Psoas muscle (tissue), 8 donors: ENCODE measurements at places on chromosomes 1 and 21. TPM values are rescaled to one million over a fixed set of nuclear protein-coding genes. Genes with fewer than 3 reads are reported as not detected.

GRCh38 chr21:39863111-39863510 is 4.1 kb upstream of the PCP4 start:
- no peaks in the 10 kb centered on the region for H3K36me3 ChIP-seq
- no peak for DNase-seq
- no peaks in the 10 kb centered on the region for H3K4me1 ChIP-seq
- H3K27ac ChIP-seq, result no peak overlapping the region
- no peaks in the 10 kb centered on the region for H3K27me3 ChIP-seq

- no peaks in the 10 kb centered on the region for H3K36me3 ChIP-seq
- no peak overlapping the region for H3K27ac ChIP-seq
- H3K4me1 ChIP-seq, result no peaks in the 10 kb centered on the region
- no peak for DNase-seq
These were observed 36.7 kb upstream of the MTF2 start for GRCh38 chr1:93042187-93043056.

DNA sequence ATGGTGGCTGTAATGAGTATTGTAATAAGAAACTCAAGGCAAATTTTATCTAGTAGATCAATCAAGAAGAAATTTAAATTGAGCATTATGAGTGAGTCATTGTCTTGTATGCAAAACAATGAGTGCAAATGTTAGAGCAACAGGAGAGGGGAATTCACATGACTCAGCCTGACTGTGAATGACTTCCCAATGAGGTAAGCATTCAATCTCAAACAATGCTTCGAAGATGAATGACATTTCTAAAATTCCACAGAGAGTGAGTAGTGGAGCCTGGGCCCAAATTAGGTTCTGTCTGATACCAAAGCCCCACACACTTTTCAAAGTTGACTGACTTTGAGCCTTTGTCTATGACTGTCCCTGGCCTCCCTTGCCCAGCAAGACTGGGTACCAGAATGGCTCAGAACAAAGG is 738.0 kb downstream of the PTPRU start:
- no peak overlapping the region for H3K4me3 ChIP-seq
- H3K27ac ChIP-seq, result no peak overlapping the region
- DNase-seq, result no peak
- H3K36me3 ChIP-seq, result no peaks in the 10 kb centered on the region

GRCh38 chr1:162627662-162628296 is 4.5 kb upstream of the DDR2 start:
- H3K27ac ChIP-seq, result no peak overlapping the region
- no peaks in the 10 kb centered on the region for H3K36me3 ChIP-seq
- no peaks in the 10 kb centered on the region for H3K4me1 ChIP-seq
- no peaks in the 10 kb centered on the region for H3K27me3 ChIP-seq
- H3K4me3 ChIP-seq, result no peak overlapping the region

OLIG2 gene
- total RNA-seq, result 0.22 TPM
